Daoy (cell line): ENCODE measurements at places on chromosomes 3 and 15. TPM values are rescaled to one million over a fixed set of nuclear protein-coding genes. Genes with fewer than 3 reads are reported as not detected.
A peak's percentile ranks its signal among the peaks of the same experiment; 100 is the strongest.

- no peak for DNase-seq
These were observed 14.6 kb downstream of the MRPS25 start for GRCh38 chr3:15050405-15051092.

DNA sequence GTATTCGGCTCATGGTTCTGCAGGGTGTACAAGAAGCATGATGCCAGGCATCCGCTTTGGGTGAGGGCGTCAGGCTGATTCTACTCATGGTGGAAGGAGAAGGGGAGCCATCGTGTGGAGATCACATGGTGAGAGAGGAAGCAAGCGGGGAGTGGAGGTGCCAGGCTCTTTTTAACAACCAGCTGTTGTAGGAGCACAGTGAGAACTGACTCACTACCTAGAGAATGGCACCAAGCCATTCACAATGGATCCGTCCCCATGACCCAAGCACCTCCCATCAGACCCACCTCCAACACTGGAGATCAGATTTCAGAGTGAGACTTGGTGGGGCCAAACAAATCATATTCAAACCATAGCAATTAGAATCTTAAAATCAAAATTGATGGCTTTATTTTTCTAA lies 259.8 kb upstream of the CTDSPL start:
- DNase-seq: peak; percentile 37

DNA sequence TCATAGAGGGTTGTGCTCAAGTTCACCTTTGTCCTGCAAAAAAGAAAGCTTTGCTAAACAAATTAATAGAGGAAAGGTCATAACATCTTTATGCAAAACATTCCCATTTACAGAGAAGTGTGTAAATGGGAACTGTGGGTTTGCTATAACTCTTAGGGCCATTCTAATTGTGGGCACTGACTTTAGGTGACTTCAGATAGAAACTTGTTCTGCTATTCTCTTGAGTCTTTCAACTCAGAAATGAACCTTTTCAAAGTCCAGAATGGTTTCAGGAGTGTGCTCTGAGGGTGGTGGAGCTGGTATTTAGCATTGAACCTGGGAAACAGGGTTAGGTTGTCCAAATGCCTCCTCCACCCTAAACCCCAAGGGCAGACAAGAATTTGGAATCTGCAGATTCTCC lies 34.0 kb downstream of the SPTSSB start:
- DNase-seq: no peak

GRCh38 chr3:150875548-150875947 lies 29.7 kb downstream of the MINDY4B start:
- no peak for DNase-seq

GRCh38 chr3:172167892-172168648 lies 128.7 kb downstream of the FNDC3B start:
- DNase-seq: no peak

GRCh38 chr15:75662823-75663519 lies 15.3 kb downstream of the SNX33 start:
- DNase-seq: no peak

- DNase-seq: peak; percentile 90
These were observed 12.9 kb downstream of the ZIC4 start for GRCh38 chr3:147393261-147393942.

Gene SHC4
- total RNA-seq: 0.24 and 1.3 TPM in 2 replicates

Gene CTXN2
- not detected in 2 replicates for total RNA-seq

- peak; percentile 22 for DNase-seq
These were observed 765.3 kb downstream of the TBL1XR1 start for GRCh38 chr3:176431991-176432390.

Gene SKOR1
- total RNA-seq: not detected in 2 replicates

GRCh38 chr15:52161406-52161966 lies 29.7 kb downstream of the GNB5 start:
- DNase-seq: no peak

DNA sequence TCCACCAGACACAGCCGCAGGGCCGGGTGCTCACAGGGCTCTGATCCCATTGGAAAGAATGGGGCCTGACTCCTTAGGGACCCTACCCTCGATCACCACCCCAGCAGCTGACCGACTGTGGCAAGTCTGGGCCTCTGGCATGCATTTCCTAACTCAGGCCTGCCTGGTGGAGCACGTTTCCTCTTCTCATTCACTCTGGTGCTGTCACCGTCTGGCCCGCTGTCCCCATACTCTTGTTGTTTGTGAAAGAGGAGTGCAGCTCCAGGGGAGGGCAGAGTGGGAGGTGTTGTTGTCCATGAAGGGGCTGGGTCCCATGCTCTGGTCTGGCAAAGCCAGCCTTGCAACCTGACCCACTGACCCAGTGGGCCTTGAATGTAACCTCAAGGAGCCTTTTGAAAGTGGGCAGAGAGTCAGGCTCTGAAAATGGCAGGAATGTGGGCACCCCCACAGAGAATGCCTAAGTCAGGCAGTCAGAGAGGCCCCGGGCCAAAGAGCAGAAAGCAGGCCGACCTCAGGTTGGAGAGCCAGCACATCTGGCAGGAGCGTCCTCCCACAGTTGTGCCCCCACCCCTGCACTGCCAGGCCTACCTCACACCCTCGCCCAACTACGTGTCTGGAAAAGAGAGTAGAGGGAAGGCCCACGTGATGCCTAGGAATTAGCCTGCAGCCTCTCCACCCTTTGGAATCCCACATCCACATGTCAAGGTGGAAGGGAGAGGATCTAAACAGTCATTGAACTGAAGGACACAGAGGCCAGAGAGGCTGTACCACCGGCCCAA lies 10.9 kb downstream of the SEMA7A start:
- DNase-seq: peak; percentile 92

DNA sequence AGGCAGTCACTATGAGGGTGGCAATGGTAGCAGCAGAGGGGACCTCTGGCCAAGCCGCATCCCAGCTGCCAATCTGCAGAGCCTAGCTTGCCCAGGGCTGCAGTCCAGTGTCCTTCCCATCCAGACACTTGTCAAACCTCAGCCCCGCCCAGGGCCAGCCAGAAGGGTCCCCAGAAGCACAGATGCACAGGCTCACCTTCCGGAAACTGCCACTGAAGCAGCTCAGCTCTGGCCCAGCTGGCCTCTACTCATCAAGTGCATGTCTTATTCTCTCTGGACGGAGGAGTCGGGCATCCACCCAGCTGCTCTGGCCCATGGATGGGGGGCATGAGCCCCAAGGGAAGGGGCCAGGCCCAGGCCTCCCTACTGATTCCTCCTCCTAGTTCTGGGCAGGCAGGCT lies 69.2 kb downstream of the DNAJB8 start:
- no peak for DNase-seq

DNA sequence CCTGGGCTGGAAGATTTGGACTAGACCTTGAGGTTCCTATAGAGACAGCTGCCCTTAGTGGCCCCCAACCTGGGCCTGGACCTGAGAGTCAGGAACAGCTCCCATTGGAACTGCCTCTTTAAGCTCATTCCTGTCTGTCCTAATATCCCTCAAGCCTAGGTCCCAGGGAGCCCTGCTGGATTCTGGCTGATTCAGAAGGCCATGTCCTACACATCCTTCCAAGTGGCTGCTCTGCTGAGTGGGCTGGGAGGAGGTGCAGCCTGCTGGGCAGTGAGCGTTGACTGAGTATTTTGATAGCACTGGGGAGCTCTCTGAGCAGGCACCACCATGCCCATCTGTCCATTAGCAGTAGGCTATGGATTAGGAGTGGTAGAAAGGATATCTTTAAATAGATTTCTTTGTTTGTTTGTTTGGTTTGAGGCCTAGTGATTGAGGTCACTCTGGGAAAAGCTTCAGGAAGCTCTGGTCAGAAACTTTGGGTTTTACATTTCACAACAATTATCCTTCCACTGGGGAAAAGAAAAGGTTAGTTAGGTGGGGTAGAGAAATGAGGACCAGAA lies 54.6 kb upstream of the ATOSA start:
- no peak for DNase-seq

Gene CASR
- not detected in 2 replicates for total RNA-seq

Gene SLC27A2
- 1.1 and 1.3 TPM in 2 replicates for total RNA-seq

Gene RBPMS2
- 0.06 TPM in 1 of 2 replicates, not detected in the other for total RNA-seq

DNA sequence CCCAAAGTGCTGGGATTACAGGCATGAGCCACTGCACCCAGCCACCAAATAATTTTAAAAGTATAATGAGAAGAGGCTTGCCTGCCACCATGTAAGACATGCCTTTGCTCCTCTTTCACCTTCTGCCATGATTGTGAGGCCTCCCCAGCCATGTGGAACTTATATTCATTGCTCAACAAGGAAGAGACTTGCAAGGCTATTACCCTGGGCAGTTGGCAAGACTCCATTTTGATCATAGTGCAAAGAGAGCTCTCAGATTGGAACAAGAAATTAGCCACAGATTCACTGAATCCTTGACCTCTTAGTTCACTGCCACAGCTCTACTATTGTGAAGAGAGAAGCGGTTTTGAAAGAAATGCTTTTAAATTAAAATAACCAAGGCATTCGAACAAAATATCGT lies 6.1 kb downstream of the SCAP start:
- DNase-seq: no peak

Gene SCN11A
- not detected in 2 replicates for total RNA-seq

GRCh38 chr3:163809540-163809993 lies 1268.7 kb downstream of the SI start:
- peak; percentile 8 for DNase-seq

Gene MELTF
- 1.3 and 1.8 TPM in 2 replicates for total RNA-seq

DNA sequence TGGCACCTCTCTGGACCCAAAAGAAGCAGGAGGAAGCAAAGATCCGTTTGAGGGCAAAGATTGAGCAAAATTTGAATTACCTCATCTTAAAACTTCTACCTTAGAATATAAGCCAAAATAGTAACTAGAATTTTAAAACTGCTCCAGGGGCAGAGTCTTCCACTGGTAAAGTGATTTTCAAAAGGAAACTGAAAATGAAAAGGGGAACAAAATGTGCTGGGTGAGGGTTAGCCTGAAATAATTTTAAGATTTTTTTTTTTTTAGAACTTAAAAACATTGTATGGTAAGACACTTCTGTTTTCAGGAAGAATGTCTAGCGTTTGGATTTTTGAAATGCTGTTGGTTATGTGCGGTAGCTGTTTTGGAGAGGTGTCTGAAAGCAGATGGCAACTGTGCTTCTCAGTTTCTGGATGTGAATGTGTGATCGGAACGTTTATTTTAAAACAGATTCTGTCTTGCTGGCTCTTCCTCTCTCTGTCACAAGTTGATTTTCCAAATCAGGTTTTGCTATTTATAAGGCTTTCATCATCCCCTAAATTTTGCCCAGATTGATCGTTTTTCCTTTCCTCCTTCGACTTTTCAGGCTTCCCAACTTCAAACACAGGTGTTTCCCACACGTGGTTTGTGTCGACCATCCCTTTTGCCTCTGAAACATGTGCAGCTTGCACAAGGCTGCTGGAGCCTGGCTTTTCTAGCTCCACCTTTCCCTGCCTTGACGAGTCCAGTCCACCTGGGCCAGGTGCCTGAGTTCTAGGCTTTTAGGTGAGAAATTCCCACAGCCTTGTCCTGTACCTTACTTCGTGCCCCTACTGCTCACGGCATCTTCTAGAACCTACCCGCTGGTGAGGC lies 3.3 kb downstream of the LRRK1 start:
- DNase-seq: no peak

GRCh38 chr3:53820756-53821580 lies 25.3 kb downstream of the CHDH start:
- DNase-seq: no peak

DNA sequence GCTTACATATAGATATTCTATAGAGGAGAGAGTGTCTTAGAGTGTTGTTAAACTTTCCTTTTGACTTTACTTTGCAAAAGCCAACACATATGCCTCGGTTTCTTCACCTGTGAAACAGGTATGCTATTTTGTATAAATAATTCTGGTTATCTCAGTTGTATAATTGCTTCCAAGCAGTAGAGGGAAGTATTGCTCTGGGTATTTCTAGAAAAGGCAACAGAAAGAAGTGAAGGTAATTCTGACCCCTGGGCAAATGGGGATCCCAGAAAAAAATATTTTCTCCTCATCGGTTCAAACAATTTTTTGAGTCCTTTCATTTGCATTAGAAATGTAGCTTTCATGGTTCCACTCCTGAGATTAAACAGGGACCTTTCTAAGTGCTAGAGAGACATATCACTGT lies 216.5 kb upstream of the SEMA6D start:
- DNase-seq: no peak

GRCh38 chr15:71375934-71376333 lies 260.7 kb downstream of the THSD4 start:
- DNase-seq: no peak

DNA sequence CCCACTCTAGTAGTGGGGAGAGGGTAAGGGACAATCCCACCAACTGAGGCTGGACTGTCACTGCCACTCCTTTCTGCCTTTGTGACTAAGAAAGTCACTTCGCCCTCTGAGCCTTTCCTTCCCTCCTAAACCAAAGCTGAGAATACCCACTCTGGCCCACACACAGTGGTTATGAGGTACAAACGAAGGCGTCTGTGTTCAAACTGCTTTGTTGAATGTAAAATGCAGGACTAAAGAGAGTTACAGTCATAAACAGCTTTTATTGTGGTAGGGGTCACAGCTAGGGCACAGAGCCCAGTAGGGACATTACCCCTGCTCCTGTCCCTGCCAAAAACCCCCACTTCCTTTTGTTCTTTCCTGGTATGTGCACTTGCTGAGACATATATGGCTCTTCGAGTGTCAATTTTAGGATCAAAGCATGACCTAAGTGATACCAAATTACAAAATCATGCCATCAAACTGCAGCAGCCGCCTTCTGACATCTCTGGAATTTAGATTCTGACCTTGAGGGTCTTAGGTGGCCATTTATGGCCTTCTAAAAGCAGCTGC lies 45.1 kb downstream of the CTDSPL start:
- no peak for DNase-seq

Gene SLC6A11
- 0.80 and 1.6 TPM in 2 replicates for total RNA-seq

DNA sequence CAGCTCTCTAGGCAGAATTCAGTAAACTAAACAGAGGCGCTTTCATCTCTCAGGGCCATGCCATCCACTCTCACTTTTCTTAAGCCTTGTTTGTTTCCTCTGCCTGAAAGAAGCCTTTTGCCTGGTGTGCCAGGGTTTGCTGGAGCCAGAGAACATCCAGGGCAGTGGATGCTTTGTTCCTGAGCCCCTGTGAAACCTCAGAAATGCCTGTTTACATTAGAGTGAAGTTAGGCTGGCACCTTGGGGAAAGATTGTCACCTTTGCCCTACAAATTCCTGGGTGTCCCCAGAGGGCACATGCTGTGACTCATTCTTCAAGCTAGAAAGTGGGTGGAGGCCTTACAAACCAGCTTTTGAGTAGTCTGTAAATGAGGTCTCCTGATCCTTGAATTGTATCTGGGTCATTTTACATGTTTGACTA lies 10.7 kb upstream of the TRAK1 start:
- peak; percentile 72 for DNase-seq

Gene EPHA6
- not detected in 2 replicates for total RNA-seq

DNA sequence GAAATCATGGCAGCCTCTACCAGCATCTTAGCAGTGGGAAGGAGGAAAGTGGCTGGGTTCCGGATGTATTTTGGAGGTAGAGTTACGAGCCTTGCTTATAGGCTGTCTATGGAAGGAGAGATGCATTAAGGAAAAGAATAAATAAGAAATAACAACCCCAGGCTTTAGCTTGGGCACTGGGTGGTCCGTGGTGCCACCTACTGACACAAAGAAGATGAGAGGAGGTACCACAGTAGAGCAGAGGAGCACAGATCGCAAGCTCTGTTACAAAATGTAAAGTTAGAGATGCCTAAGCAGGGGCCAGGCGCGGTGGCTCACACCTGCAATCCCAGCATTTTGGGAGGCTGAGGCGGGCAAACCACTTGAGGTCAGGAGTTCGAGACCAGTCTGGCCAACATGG lies 74.8 kb downstream of the TMEM39A start:
- DNase-seq: no peak

Gene GPR27
- total RNA-seq: 2.5 and 5.0 TPM in 2 replicates
